Testis (tissue), 5 donors: ENCODE measurements at places on chromosomes 12 and 14. TPM values are rescaled to one million over a fixed set of nuclear protein-coding genes. Genes with fewer than 3 reads are reported as not detected.
A peak's percentile ranks its signal among the peaks of the same experiment; 100 is the strongest.

GRCh38 chr12:57584690-57585089 lies 6.3 kb upstream of the PIP4K2C start:
- DNase-seq, result no peak

DNA sequence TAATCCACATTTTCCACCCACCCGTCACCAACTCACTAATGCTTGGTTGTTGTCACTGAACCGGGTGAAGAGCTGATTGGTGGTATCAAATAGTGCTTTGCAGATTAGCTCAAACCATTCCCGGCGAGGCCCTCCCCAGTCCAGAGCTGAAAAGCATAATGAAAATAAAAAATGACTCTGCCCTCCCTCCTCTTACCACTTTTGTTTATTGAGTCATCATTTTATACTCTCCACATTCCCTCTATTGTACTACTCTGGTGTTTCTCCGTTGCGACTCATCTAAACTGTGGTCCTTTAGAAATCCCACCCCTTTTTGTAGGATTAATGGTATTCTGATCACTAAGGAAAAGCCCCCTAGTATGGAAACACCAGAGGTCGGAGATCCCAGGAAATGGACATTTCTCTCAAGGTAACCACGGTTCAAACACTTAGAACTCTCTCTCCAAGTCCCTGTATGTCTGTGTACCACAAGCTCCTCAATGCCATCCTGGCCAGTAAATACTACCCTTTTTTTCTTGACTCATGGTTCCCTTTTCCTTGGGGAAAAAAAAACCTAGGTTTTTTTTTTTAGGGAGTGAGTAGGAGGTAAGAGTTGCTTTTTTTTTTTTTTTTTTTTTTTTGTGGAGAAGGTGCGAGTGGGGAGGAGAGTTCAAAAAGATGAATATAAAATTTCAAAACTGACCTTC lies 42.0 kb downstream of the AREL1 start:
- DNase-seq, result no peak

GRCh38 chr14:33711194-33711593 lies 239.7 kb downstream of the EGLN3 start:
- no peak for DNase-seq

DNA sequence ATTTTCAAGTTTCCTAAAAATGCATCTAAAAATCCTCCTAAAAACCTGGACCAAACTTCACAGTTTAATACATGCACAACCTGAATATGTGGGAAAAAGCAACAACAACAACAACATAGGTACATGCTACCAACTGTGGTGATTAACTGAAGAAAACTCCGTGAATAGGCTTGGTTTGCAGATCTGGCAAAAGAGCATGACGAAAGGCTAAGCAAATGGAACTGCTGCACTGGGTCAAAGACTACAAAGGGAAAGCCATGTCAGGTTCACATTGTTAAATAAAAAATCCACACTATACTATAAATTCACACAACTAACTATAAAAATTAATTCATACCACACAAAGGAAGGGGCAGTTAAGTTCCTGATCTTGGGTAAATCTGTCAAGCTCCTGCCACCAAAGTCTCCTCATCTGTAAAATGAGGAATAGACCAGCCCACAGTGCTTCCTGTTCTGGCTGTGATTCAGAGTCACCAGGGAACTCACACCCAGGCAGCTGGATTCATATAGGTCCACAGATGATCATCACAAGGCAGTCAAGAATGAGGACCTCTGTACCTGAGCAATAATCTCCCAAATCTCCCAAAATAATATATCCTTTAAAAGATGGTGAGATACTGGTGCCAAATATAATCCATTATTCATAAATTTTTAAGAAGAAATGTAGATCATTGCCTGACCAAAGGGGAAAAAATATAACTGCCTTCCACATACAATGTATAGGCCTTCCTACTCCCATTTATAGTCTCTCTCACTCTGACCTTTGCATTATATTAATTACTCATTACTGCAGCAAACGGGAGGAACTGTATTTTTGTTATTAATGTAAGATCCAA lies 7.0 kb downstream of the CORO1C start:
- no peak for DNase-seq

DNA sequence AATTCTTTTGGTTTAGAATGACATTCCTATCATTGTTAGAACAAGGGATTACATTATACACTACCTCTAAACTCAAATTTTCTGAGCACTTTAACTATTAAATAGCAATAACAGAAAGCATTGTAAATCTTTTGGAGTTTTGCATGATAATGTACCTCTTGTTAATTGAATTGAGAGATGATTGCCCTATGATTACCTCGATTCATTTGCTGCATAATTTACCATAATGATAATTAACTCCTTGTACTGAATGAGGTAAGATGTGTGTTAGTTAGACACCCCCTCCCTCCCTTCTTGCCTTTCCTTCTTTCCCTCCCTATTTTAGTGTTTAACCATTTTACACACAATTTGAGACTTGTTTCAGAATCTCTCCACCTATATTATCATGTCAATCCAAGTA lies 469.2 kb downstream of the DIO2 start:
- DNase-seq, result no peak

DNA sequence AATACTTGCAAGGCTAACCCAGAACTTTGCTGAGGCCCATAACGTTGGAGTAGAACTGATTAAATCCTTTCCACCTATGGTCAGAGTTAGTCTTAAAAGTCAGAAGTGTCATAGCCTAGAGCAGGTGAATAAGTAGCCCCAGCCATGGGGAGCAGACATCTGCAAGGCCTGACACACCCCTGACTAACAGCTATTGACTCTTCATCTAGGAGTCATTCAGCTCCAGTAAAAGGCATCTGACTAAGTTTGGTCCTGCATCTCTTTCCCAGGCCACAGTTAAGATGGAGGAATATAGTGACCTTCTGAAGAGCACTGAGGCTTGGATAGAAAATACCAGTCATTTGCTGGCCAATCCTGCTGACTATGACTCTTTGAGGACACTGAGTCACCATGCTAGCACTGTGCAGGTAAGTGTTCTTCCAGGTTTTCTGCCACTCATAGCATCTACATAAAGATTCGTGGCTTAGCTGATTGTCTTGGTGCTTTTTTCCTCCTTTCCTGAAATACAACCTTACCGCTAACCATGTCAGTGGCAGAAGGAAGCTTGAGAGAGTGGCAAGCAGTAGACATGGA lies 212.9 kb downstream of the ESR2 start:
- no peak for DNase-seq

DNA sequence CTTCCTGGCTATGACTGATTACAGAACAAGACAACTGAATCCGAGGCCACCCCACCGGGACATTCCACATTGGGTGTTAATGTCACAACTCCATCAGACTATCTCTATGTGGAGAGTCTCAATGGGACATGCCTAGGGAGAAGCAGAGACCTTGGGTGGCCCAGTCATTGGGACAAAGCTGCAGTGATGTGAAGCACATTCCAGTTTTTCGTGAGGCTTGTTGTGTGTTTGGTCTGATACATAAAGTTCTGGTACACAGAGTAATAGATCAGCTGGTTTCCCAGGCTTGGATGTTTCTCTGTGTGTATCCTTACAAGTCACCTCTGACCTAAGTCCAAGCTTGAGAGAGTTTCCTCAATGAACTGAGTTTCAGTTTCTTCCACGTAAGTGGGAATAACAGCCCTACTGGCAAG lies 42.3 kb downstream of the CPM start:
- peak; percentile 63 for DNase-seq

DNA sequence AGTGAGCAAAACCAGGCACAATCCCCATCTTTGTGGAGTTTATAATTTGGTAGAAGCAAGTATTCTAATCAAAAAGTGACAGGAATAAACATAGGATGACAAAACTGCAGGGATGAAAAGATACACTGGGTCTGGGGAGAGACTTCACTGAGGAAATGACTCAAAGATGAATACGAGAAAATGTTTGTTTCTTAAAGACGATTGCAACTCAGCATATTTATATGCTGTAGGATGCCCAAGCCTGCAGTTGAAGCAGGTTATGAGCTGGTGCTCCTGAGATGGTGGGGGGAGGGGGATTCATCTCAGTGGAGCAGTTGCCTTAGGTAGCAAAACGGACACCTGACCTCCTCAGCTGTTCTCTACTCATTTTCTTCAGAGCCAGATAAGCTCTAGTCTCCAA lies 13.4 kb upstream of the SLC38A4 start:
- no peak for DNase-seq

DNA sequence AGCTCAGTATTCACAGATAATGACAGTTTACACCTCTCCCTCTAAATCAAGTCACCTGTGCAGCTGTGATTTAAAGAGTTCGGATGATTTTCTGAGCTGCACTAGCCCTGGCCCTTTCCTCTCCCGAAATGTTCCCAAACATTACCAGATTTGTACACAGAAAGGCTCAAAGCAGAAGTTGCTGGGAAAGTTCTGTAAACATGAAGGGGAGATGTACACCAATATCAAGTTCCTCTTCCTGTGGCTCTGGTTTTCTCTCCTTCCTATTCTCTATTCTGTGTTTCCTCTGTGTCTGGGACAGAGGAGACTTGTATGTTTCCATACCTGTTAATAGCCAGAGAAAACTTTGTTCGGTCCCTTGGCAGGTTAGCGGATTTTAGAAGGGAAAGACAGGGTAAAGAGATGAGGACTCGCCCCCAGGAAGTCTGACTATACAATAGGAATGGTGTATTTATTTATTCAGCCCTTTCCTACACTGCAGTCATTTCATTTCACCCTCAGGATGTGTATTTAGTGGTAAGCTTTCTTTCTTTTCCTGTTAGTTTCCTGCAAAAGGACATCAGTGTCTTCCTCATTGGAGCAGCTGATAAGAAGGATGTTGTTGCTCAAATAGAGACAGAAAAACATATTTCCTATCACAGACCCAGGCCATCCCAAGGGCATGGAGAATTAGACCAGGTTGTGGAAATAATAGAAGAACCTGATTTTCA lies 7.6 kb upstream of the NUMB start:
- DNase-seq, result no peak

DNA sequence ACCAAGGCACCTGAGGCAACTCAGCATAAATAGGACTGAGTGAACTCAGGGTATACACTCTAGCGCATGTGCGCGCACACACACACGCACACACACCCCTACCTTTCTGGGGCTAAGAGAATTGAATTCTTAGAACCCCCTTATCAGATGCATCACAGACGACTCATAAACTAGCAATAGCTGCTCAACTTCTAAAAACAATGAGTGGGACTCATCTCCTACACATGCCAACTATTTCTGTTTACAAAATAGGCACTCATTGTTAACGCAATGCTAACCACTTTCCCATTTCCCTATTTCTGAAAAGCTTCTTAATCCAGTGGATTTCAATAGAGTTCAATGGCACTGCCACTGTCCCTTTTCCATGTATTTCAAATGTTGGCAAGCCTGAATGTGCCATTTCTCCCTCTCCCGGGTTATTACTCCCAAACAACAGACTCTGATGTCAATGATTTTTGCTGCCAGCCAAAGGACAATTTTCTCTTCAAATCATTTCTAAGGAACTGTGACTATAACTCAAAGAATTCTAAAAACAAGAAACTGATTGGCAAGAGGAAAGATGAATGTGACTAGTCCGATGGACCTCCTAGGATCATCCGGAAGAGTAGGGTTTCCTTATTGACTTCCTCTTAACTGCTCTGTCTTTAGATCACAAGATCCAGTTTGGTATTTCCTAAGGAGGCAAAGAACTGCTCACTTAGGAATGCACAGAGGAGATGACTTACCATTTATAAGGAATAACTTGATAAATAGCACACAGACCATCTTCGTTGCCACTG lies 48.8 kb downstream of the SLC38A1 start:
- no peak for DNase-seq

GRCh38 chr12:19709889-19710288 lies 270.6 kb downstream of the AEBP2 start:
- no peak for DNase-seq

- no peak for DNase-seq
These were observed 79.2 kb upstream of the RTL1 start for GRCh38 chr14:100982762-100983161.

- no peak for DNase-seq
These were observed 130.8 kb upstream of the BMP4 start for GRCh38 chr14:54087376-54087775.

DNA sequence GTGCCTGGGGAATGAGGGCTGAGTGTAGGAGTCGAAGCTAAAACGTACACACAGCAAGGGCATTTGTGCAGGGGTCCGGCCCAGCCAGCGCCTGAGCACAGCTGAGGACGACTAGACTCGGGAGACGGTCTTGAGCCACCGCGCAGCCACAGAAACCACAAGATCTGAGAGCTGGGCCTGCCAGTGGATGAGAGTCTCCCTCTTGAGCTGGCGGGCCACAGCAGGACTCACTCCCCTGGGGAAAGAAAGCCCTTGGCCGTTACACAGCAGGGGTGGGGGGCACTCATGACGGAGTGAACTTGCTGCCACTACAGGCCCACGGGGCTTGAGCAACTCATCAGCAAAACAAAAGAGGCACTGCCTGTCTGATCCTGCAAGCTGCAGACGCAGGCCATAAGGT lies 23.0 kb downstream of the STX2 start:
- DNase-seq, result no peak

DNA sequence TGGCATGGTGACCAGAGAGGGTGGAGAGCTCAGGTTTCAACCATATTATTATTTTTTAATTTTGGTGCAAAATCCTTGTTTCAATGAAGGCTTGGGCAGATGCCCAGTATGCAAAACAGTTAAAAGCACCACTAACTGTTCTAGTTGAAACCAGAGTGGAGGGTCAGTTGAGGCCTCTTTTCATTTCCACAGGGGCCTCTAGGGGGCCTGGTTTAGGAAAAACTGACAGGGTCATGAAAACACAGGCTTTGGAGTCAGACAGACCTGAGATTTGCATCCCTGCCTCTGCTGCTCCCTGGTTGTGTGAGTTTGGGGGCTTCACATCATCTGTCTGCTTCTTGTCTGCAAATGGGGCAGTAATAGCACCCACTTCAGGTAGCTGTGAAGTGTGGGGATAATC lies 3.3 kb upstream of the RPH3A start:
- no peak for DNase-seq

- peak; percentile 80 for DNase-seq
These were observed 1.5 kb downstream of the AQP6 start for GRCh38 chr12:49974231-49974675.

- DNase-seq, result no peak
These were observed 156.5 kb downstream of the PAWR start for GRCh38 chr12:79534029-79534867.

DNA sequence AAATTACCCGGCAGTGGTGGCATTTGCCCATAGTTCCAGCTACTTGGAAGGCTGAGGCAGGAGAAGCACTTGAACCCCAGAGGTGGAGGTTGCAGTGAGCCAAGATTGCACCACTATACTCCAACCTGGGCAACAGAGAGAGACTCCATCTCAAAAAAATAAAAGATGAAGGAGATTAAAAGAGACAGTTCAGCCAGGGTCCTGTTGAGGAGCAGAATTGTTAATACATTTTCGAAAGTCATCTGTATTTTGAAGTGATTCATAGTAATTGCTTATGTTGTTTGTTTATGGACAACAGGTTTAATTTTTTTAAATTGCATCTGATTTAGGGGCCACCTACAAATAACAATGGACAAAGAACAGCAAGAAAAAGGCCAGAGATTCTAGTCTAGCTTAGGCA lies 112.9 kb downstream of the DIP2B start:
- DNase-seq, result no peak

Gene TMEM30B
- 8.9 TPM for total RNA-seq

Gene DLK1
- total RNA-seq, result 109 TPM

Gene FGF23
- total RNA-seq, result not detected

Gene MGST1
- total RNA-seq, result 14.0 TPM

Gene DNAH10
- 15.4 TPM for total RNA-seq

Gene REP15
- total RNA-seq, result 1.1 TPM

Gene ESRRB
- 2.5 TPM for total RNA-seq

Gene SELPLG
- total RNA-seq, result 2.7 TPM

Gene KRT6C
- not detected for total RNA-seq

Gene OTUB2
- 19.3 TPM for total RNA-seq

Gene SMCO2
- total RNA-seq, result not detected

Gene PTCSC3
- total RNA-seq, result not detected

Gene INSM2
- total RNA-seq, result 2.4 TPM

Gene ENDOU
- total RNA-seq, result 0.43 TPM

Gene RNFT2
- 9.0 TPM for total RNA-seq

Gene GDF3
- not detected for total RNA-seq

Gene IL26
- not detected for total RNA-seq
